ENCODE measurements at places on chromosomes 11 and 22. TPM values are rescaled to one million over a fixed set of nuclear protein-coding genes. Genes with fewer than 3 reads are reported as not detected.

The KMT2A gene
- total RNA-seq: 11.9 TPM

The APOL5 gene
- total RNA-seq: not detected

The OR52I1 gene
- not detected for total RNA-seq

The PGR gene
- total RNA-seq: not detected

The PARVG gene
- not detected for total RNA-seq

The PRRG4 gene
- 0.13 TPM for total RNA-seq

GRCh38 chr22:29259253-29259899 lies 8.4 kb downstream of the RHBDD3 start:
- DNase-seq: no peak

DNA sequence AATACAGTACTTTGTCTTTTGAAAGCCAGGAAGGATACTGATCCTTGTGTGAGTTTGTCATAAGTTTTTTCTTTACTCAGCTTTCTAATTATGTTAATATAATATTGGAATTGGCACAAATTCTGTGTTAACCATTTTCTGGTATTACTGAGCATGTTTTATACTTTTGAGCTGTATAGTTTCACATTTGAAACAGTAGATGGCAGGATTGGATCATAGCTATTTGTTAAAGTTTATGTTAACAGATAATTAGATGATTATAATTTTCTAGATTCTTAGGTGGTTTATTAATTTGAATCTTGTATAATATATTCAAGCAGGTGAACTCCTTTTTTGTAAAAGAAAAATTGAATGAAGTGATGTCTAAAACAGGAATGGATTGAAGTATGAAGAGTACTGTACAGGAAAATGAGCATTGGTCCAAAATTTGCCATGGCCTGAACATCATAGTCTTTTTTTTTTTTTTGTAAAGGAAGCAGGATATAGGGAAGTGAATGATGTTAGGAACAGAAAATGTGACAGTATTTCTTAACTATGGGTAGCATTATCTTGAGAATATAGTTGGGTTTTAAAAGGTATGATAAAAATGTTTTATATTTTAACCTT lies 102.0 kb downstream of the CYP2R1 start:
- DNase-seq: no peak

- DNase-seq: no peak
These were observed 181.5 kb downstream of the KIF18A start for GRCh38 chr11:27926486-27926885.

- DNase-seq: no peak
These were observed 44.9 kb downstream of the OR4C46 start for GRCh38 chr11:54558919-54559318.

DNA sequence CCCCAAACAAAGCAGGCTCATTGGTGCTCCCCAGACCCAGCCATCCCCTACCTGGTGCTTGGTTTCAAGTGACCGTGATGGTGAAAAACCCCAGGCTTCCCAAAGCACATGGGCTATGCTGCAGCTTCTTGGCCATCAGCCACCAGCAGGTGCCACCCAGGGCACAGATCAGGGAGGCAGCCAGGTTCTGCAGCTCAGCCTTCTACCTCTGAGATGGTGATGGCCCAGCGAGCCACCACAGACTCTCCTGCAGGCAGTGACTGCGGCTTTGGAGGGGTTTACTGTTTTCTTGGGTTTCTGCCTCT lies 70.0 kb upstream of the ALX4 start:
- no peak for DNase-seq

DNA sequence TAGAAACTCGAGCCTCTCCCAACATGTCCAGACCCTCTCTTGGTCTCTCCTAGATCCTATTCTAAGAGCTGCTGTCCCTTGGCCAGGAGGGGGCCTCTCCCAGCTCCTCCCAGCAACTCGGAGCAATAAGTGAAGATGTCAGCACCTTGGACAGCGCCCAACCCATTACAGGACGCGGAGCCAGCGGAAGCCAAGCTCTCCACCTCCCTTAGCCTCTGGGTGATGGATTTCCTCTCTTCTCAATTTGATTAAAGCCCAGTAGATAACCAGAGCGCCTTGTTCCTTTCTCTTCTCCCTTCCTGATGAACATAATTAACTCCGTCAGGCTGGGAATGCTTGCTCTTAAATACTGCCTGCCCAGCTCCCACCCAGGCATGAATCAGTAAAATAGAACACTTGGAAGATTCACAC lies 26.2 kb upstream of the TPBGL start:
- peak; percentile 69 for DNase-seq

GRCh38 chr22:44192098-44192815 lies 11.5 kb downstream of the PARVG start:
- DNase-seq: peak; percentile 57

- DNase-seq: peak; percentile 17
These were observed 84.7 kb downstream of the MAML2 start for GRCh38 chr11:96257972-96258934.

GRCh38 chr22:50571264-50572175 lies 6.7 kb downstream of the CPT1B start:
- DNase-seq: no peak

- no peak for DNase-seq
These were observed 21.4 kb downstream of the MN1 start for GRCh38 chr22:27780161-27780575.

DNA sequence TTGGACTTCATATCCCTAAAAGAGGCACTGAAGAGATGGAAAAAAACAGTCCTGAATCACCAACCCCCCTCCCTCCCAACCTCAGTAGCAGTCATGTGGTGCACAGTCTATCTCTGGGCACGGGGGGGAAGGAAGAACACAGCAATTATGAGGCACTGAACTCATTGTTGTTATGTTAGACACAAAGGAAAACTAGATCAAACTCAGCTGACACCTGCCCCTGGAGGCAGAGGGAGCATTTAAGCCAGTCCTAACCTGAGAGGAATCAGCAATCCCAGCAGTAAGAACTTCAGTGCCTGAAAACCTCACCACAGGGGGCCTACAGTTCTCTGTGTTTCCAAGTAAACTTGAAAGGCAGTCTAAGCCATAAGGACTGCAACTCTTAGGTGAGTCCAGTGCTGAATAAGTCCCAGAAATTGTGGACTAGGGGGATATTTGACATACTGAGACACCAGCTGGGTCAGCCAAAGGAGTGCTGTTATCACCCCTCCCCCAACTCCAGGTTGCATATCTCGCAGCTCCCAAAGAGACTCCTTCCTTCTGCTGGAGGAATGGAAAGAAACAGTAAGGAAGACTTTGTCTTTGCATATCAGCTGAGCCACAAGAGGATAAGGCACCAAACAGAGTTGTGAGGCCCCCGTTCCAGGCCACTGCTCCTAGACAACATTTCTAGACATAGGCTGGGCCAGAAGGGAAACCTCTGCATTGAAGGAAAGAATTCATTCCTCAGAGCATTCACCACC lies 72.5 kb downstream of the GLYATL1 start:
- no peak for DNase-seq
